ENCODE measurements at places on chromosomes 1 and 21.

DNA sequence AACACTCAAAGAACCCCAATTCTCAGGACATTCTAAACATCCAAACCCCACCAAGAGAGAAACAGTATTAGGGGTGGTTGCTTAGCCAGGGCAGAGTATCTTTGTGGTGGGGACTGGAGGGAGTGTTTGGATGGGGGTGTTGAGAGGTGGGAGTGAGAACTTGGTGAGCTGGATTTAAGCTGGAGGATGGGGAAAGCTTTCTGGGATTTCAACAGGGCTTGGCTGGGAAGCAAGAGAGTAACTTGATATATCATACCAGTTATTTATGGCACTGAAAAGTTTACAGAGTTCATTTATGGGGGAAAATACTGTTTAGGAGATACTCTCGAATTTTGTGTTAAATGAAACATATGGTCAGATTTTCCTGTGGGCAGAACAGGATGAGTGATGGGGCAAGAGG is 6.8 kb upstream of the CNIH3 start:
- DNase-seq = no peak

GRCh38 chr1:88661188-88661587 is 22.9 kb upstream of the PKN2 start:
- DNase-seq = no peak

- DNase-seq = no peak
These were observed 76.7 kb downstream of the USH2A start for GRCh38 chr1:216346526-216346925.

DNA sequence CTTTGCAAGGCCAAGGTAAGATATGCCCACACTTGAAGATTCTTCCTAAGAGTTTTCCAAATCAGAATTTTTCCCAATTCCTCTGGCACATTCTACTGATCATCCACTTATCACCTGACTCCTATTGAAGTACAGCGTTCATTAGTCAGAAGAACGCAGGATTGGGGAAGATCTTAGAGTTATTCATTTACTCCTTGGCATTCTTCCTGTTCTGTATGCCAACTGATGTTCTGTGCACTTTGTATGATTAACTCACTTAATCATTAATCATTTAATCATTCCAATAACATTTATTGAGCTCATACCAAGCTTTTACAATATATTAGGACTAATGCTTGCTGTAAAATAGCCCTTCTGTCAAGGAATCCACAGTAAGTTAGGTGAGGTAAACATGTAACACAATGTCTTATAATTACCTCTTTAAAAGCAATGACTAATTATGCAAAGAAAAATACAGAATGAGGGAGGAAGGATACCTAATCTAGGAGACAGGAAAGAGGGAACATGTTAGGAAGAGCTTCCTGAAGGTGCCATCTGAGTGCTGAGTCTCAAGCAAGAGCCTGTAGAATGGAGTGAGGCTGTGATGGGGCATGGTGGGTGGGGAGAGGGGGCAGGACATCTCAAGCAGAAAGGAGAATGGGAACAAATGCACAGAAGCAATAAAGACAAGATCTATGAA is 71.1 kb upstream of the DPT start:
- DNase-seq = no peak

DNA sequence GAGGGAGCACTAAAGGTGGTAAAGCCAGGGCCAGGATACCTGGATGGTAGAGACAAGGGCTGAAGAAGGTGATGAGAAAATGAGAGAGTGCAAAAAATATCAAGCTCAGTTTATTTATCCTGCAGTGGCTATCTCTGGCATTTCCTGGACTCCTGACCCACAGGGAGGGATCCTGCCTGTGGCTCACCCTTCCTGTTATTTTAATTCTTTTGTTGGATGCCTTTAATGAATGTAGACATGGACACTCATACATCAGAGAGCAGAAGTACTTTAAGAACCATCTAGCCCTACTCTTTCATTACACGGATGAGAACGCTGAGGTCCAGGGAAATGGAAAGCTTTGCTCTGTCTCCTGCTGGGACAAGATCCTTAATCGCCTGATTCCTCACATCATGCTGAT is 20.6 kb downstream of the JUN start:
- no peak for DNase-seq

DNA sequence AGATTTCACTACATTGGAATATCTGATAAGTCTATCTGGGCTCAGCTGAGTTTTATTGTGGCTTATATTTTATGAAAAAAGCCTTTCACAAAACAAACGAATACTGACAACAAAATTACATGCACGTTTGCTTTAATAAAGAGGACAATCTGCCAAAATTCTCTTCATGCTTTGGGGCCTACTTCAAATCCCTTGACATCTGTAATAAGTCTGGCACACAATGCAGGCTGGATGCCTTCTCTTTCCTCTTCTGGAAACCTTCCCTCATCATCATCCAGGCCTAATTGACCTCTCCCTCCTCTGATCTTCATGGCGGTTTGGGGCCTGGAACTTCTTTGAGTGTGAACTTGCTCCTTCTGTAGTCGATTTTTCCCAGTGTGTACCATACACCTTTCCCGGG is 70.3 kb downstream of the MAP10 start:
- no peak for DNase-seq

DNA sequence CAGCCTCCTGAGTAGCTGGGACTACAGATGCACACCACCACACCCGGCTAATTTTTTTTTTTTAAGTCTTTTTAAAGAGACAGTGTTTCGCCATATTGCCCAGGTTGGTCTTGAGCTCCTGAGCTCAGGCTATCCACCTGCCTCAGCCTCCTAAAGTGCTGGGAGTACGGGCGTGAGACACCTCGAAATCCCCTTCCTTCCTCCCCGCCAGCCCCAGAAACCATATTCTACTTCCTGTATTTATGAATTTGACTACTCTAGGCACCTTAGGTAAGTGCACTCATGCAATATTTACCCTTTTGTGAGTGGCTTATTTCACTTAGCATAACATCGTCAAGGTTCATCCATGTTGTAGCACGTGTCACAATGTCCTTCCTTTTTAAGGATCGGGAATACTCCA is 6.9 kb upstream of the LRP8 start:
- no peak for DNase-seq

GRCh38 chr1:183864611-183865010 is 59.7 kb downstream of the RGL1 start:
- DNase-seq = no peak

DNA sequence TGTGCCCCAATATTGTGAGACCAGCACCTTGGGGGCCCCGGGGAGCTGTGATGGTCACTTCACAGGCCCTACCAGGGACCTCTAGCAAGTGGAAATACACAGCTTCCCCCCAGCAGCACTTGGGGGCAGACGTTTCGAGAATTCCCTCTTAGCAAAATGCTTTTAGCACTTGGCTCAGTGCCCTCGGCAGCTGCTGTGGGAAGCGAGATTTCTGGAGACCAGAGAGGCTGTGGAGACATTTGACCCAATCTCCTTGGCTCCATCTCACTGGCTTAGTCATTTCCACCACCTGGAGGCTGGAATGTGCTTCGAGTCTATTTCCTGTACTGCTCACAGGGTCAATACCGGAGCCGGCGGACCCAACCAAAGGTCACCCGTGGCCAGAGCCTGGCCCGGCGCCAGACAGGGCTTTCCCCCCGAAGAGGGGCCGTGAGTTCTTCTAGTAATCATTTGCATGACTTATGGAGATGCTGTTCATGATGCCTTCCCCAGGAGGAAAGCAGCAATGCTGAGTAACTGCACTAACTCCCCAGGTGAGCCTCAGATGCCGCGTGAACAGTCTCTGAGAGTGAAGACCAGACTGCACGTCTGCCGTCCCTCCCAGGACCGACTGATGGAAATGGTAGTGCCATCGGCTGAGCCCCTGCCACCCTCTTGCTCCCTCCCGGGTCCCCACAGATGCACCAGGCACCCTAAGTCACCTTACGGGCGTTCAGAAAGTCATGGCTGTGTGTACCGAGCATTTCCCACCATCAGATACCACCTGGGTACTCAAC is 4.4 kb upstream of the C2CD2 start:
- peak; percentile 85 for DNase-seq

DNA sequence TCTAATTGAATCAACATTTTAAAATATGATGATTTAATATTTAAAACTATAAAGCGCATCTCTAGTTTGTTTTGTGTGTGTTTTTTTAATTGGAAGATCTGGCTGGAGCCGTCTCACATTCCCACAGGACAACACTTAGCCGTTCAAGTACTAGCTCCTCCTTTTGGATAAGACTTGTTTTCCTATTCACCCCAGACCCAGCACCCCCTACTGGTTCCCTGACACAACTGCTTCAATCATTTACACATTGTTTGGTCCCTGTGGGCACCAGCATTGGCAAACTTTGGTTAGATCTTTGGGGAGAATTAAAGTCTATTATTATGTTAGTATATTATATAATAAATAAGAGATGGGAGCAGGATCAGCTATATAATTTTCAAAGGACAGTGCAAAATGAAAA is 34.5 kb downstream of the TYW3 start:
- no peak for DNase-seq

DNA sequence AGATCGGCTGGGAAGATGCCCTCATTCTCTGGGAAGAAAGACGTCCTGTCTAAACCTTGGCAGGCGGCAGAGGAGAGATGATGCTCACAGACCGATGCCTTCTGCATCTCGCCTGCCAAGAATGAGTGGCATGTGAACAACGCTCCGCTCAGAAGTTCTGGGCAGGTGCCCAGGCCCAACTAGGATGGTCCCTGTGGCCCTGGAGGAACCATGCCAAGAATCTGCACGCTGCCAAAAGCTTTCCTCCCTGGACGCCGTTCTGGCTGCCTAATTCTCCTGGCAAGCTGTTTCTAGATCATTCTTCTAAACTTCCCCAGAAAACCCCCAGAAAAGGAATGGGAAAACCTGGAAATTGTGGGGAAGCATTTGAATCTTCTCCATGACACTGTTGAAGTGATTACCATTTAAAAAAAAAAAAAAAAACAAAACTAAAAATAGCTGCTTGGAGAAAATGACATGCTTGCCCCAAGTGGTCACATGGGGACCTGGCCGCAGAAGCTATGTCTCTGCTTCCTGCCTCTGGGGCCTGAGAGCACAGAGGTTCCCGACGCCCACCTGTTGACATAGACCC is 440.9 kb downstream of the PRDM2 start:
- DNase-seq = no peak

DNA sequence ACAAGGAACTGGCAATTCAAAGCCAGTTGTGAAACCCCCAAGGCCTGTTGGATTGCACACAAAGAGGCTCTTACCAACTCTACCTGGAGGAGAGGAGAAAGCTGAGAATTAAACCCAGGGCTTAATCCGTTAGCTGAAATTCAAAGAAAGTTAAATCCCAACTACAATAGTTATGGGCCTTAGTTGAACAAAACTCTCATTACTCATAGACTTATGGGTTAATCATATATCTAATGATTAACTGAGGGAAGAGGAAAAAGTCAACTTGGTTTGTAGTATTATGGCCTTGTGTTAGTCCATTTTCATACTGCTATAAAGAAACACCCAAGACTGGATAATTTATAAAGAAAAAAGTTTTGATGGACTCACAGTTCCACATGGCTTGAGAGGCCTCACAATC is 838.2 kb upstream of the ADGRL2 start:
- DNase-seq = no peak

- no peak for DNase-seq
These were observed 1.4 kb downstream of the PINK1 start for GRCh38 chr1:20634594-20635084.
